ENCODE measurements at places on chromosomes 16 and 17.

- peak; percentile 62 for DNase-seq
Observed at GRCh38 chr17:78925234-78925633, at the start of gene TIMP2. TSS of gene TIMP2 (minus strand) at chr17:78925387. CDS start at chr17:78925088, 299 bp downstream.

DNA sequence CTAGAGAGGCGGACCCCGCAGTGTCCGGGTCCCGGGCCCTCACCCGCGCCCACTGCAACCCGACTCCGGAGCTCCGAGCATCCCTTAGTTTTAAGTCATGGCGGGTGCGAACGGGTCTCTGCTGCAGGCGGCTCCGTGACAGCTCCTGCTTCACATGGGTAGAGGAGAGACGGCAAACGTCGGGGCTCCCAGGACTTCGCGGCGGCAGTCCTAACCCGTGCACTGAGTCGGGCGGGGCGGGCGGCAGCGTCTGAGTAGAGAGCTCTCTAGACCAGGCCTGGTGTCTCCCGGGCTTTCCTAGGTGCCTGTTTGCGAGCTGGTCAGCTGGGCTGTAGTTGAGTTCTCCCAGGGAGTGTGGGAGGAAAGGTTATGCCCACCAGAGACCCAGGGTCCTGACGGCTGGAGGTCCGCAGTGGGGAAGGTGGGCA, 345 bp downstream of the TSC2 start:
- no peak for DNase-seq

- DNase-seq = no peak
Observed at GRCh38 chr17:10776381-10776780, 27.5 kb downstream of the TMEM238L start.

- no peak for DNase-seq
Observed at GRCh38 chr16:65418435-65418834, 296.6 kb upstream of the CDH11 start.

DNA sequence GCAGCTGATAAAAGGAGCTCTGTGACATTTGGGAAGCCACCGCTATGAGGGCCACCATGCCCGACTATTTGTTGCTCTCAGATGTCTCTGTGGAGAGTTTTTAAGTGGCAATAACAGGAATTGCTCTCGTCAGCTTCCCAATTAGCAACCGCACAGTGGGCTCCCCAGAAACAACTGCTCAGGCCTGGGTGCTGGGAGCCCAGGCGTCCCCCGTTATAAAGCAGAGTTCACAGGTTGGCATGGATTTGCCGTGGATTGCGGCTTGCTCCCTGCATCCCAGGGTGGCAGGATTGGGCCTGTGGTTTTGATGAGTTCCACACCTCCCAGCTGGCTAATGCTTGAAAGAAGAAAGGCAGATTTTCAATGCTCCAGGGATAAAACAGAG, 289.9 kb downstream of the CPPED1 start:
- no peak for DNase-seq

GRCh38 chr17:58533616-58534188, 19.3 kb upstream of the MTMR4 start:
- peak; percentile 24 for DNase-seq

GRCh38 chr16:24022797-24023196, 187.0 kb downstream of the PRKCB start:
- no peak for DNase-seq

GRCh38 chr16:72444696-72445095, 272.7 kb upstream of the PMFBP1 start:
- no peak for DNase-seq

- DNase-seq = no peak
Observed at GRCh38 chr17:13266606-13267005, 248.8 kb upstream of the ELAC2 start.

DNA sequence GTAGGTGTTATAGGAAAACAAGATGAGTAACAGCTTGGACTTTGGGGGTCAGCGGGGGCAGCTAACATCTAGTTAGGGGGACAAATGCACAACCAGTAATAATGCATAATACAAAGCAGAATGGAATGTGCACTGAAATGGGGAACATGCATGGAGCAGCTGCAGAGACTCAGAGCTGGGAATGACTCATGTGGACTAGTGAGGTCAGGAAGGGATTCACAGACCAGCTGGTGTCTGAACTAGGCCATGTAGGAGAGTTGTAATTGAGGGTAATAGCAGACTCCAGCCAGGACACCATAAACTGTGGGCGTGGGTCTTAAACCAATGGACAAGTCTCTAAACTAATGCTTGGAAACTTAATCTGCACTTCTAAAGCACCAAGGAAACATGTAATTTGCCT, 176.8 kb upstream of the ASIC2 start:
- no peak for DNase-seq

DNA sequence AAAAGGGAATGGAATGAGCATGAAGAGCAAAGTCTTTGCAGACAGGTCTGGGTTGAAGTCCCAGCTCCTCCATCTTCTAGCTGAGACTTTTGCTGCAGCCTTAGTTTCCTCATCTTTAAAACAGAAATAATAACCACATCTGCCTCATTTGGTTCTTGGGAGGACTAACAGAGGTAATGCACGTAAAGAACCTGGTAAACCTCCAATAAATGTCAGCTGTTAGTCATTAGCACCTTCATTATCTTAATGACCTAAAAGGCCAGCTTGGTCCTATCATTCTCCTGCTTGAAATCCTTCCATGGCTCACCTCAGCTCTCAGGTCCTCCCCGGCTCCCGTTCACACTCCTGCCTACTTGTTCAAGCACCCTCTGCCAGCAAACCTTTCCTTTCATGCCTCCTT, 51.8 kb downstream of the SKAP1 start:
- no peak for DNase-seq

GRCh38 chr16:13940397-13940933, 20.5 kb downstream of the ERCC4 start:
- no peak for DNase-seq

Data from C1 segment of cervical spinal cord (tissue), 14 donors.